Body of pancreas (tissue), 4 donors: ENCODE measurements at places on chromosomes 5 and 9.

DNA sequence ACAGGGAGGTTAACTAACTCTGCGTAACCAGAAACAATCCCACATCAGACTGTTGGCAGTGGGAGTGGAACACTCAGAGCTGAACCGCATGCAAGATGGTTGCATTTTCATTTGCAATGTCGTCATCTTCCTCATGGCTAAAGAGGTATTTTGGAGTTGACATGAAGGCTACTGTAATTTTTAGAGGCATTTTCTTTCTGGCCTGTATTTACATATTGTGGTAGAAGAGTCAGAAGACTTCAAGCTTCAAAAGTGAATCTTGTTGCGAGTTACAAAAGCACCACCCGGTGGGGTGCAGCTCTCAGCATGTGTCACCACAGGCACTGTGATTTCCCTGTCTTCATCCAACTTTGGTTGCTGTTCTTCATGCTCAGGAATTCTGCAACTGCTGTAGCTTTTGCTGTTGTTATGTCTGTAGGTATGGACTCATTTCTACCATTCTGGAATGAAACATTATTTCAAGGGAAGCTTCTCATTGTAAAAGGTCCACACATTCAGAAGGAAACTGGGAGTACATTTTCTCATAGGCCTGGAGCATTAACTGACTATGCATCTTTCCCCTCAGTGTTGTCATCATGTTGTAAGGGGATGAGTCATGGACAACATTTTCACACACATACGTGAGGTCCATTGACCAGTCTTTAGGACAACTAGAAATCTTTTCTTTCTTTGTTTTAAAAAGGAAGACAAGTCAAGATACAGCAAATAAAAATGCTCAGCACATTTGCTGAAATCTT lies 35.4 kb upstream of the GDNF start:
- no peak for DNase-seq
- no peaks in the 10 kb centered on the region for H3K27me3 ChIP-seq
- no peak overlapping the region for H3K27ac ChIP-seq
- H3K36me3 ChIP-seq: no peaks in the 10 kb centered on the region
- H3K4me3 ChIP-seq: no peak overlapping the region

- H3K27ac ChIP-seq: no peak overlapping the region
- peak; percentile 13 for DNase-seq
- H3K27me3 ChIP-seq: no peaks in the 10 kb centered on the region
- H3K4me1 ChIP-seq: no peaks in the 10 kb centered on the region
- no peak overlapping the region for H3K4me3 ChIP-seq
These were observed 181.7 kb upstream of the SLC30A5 start for GRCh38 chr5:68911840-68912690.

GRCh38 chr5:74413403-74414048 lies 227.0 kb downstream of the ENC1 start:
- peaks cover 14% of the 10 kb centered on the region for H3K4me1 ChIP-seq
- no peak overlapping the region for H3K4me3 ChIP-seq
- no peak for DNase-seq
- no peak overlapping the region for H3K27ac ChIP-seq
- no peaks in the 10 kb centered on the region for H3K36me3 ChIP-seq
- no peaks in the 10 kb centered on the region for H3K27me3 ChIP-seq

- H3K36me3 ChIP-seq: no peaks in the 10 kb centered on the region
- no peaks in the 10 kb centered on the region for H3K4me1 ChIP-seq
- no peak overlapping the region for H3K4me3 ChIP-seq
- no peaks in the 10 kb centered on the region for H3K27me3 ChIP-seq
- H3K27ac ChIP-seq: no peak overlapping the region
- no peak for DNase-seq
These were observed 190.6 kb upstream of the MSX2 start for GRCh38 chr5:174533751-174534241.

GRCh38 chr9:130172161-130172857 lies at the start of gene NCS1:
Gene NCS1, plus strand, starts transcription at chr9:130172404. Its CDS starts 260 bp downstream, at chr9:130172664.
- DNase-seq: peak; percentile 87
- no peak within 1 kb of the TSS for H3K27ac ChIP-seq
- no peaks in the 10 kb centered on the region for H3K36me3 ChIP-seq
- H3K27me3 ChIP-seq: no peaks in the 10 kb centered on the region
- peak within 1 kb of the TSS; percentile 22 for H3K4me3 ChIP-seq
- H3K4me1 ChIP-seq: peaks cover 18% of the 10 kb centered on the region

DNA sequence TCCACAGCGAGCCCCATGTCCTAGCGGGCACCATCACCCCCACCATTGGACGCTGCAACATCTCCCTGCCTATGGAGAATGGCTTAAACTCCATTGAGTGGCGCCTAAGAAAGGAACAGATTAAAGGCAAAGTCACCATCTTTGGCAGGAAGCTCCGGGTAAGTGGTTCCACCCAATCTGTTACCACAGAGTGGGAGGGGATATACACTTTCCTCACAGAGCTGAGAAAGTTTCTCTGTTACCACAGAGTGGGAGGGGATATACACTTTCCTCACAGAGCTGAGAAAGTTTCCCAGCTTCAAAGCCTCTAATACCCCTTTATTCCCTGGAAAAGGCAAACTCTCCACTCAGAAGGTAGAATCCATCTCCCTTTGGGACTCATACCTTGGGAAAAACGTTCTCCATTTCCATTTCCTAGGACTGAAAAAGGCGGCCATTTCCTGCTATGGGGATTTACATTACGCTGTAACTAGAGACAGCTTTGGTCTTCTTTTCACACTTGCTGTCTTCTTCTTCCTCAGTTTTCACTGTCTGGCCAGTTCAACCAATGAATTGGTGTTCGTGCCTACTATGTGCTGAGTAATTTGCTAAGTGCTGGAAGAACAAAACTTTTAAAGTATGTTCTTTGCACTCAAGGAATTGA lies 63.4 kb upstream of the WWC1 start:
- H3K4me3 ChIP-seq: no peak overlapping the region
- no peak overlapping the region for H3K27ac ChIP-seq
- no peak for DNase-seq
- H3K36me3 ChIP-seq: no peaks in the 10 kb centered on the region
- H3K27me3 ChIP-seq: no peaks in the 10 kb centered on the region
- no peaks in the 10 kb centered on the region for H3K4me1 ChIP-seq

DNA sequence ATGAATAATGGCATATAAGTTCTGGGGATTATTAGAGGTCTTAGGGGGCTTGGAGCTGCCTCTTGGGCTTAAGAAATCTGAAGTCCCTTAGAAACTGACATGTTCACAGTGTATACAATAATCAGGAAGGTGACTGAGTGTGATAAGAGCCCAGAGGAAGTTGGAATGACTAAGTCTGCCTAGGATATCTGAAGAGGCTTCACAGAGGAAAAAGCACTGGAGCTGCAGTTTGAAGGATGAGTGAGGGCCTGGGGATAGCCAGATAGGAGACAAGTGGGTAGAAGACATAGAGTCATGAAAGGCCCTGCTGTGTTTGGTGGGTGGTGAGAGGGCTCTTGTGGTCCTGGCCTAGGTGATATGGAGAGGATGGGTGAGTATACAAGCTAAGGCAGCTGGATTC lies 8.8 kb downstream of the NEUROG1 start:
- no peaks in the 10 kb centered on the region for H3K4me1 ChIP-seq
- no peak for DNase-seq
- H3K27ac ChIP-seq: no peak overlapping the region
- no peaks in the 10 kb centered on the region for H3K36me3 ChIP-seq
- H3K4me3 ChIP-seq: no peak overlapping the region

DNA sequence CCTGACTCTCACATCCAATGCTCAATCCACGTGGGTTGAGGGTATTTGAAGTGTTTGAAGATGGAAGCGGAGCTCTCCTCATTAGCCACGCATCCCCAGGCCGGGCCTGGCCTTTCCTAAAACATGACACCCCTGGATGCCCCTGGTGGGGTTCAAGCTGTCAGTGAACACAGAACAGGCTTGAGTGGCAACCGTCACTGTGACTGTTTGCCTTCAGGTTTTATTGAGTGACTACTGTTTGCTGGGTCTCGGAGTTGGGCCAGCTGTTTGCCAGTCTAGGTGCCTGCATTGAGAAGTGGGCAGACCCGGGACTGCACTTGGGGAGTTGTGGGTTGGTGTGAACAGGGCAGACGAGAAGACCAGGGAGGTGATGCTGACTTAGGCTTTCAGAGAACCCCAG lies 7.8 kb upstream of the OLFM1 start:
- H3K36me3 ChIP-seq: no peaks in the 10 kb centered on the region
- H3K27me3 ChIP-seq: no peaks in the 10 kb centered on the region
- no peak for DNase-seq
- H3K4me1 ChIP-seq: peaks cover 29% of the 10 kb centered on the region

DNA sequence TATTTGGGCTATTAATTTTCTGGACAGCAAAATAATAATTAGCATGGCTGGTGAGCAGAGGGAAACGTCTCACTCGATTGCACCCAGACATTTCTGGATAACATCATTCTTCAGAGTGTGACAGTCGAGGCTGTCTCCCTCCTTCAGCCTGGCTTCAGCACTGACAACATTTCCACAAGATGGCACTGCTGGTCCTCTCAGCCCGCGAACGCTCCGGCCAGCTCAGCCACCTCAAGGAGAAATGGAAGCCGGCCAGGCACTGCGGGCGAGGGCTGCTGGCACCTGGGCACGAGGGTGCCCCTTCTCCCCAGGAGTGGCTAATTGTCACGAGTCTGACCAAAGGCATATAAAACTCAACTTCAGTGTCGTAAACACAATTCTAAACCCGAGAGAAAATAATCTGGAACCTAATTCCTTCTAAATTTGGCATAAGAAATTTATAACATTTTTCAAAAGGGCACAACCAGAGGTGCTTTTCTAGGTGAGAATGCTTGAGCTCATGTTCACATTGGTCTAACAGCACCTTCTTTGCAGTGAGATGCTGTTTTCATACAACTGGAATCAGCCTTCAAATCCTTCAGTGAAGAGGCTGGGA lies 65.9 kb downstream of the DAP start:
- H3K4me1 ChIP-seq: peaks cover 49% of the 10 kb centered on the region
- DNase-seq: peak; percentile 88
- H3K36me3 ChIP-seq: no peaks in the 10 kb centered on the region
- H3K27ac ChIP-seq: peak overlapping the region; percentile 62

DNA sequence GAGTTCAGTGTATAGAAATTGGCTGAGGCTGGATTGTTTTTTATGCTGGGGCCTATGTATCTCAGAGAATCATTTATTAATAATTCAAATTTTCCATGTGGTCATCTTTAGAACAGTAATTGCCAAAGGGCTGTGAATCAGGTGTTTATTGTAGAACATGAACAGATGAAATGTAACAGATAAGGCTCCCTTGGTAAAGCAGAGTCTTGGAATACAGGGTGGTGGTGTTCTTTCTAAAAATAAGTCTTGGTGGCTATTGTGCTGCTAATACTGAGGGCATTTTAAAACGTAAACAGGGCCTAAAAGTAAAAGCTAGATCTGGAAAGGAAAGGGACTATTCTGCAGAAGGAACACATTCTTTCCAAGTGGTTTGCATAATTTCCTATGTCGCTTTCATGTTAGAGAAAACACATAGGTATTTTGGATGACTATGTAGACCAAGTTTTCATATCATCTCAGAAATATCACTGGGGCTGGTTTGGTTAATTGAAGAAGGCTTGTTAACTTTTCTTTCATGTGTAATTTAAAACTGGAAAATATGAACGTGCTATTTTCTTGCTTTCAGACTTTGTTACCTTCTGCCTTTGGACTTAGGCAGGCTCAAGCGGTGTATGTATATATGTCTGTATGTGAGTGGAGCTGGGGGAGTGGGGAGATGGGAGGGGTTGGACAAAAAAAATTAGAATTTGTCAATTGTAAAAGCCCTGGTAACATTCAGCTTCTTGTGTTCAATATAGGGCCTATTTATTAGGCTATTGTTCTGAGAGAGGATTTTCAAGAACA lies 119.9 kb upstream of the ANKRD55 start:
- peaks cover 26% of the 10 kb centered on the region for H3K4me1 ChIP-seq
- no peak overlapping the region for H3K4me3 ChIP-seq
- no peak overlapping the region for H3K27ac ChIP-seq
- no peak for DNase-seq
- H3K27me3 ChIP-seq: no peaks in the 10 kb centered on the region
- H3K36me3 ChIP-seq: no peaks in the 10 kb centered on the region

- no peak overlapping the region for H3K4me3 ChIP-seq
- no peaks in the 10 kb centered on the region for H3K4me1 ChIP-seq
- no peak overlapping the region for H3K27ac ChIP-seq
These were observed 35.3 kb downstream of the APTX start for GRCh38 chr9:32965999-32966722.

DNA sequence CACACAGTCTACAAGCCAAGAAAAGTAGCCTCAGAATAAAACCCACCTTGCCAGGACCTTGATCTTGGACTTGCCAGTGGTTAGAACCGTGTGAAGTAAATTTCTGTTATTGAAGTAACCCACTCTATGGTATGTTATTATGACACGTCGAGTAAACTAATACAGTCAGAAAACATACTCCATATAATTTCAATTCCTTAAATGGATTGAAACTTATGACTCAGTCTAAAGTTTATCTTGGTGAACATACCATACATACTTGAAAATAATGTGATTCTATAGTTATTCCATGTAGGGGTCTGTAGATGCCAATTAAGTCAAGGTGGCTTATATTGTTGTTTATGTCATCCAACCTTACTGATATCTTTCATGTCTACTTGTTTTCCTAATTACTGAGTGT lies 950.7 kb downstream of the TLE4 start:
- H3K27ac ChIP-seq: no peak overlapping the region
- no peaks in the 10 kb centered on the region for H3K27me3 ChIP-seq
- no peak for DNase-seq

DNA sequence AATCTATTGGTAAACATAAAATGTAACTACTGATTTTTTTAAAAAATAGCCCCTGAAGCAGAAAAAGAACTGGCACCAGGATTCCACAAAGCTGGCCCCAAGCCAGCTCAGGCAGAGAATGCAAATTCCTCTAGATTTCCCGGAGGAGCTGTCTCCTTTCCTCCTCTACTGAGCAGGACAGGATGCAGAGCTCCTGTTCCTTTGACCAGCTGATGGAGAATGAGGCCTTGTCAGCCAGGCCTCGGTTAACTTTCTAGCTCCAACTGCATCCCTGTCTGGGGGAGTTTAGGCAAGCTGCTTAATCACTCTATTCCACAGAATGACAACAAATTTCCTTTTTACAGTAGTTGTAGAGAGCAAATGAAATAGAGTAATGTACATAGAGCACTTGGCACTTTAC lies 155.5 kb downstream of the GNAQ start:
- no peaks in the 10 kb centered on the region for H3K27me3 ChIP-seq
- DNase-seq: no peak
- no peaks in the 10 kb centered on the region for H3K36me3 ChIP-seq
- H3K4me1 ChIP-seq: peaks cover 25% of the 10 kb centered on the region
- no peak overlapping the region for H3K4me3 ChIP-seq

GRCh38 chr5:78747705-78748359 lies 99.3 kb upstream of the LHFPL2 start:
- DNase-seq: no peak
- H3K36me3 ChIP-seq: no peaks in the 10 kb centered on the region
- H3K4me1 ChIP-seq: no peaks in the 10 kb centered on the region
- no peak overlapping the region for H3K27ac ChIP-seq
- H3K27me3 ChIP-seq: no peaks in the 10 kb centered on the region
